COR-L47 (cell line): ENCODE measurements at places on chromosomes 1 and 21.

DNA sequence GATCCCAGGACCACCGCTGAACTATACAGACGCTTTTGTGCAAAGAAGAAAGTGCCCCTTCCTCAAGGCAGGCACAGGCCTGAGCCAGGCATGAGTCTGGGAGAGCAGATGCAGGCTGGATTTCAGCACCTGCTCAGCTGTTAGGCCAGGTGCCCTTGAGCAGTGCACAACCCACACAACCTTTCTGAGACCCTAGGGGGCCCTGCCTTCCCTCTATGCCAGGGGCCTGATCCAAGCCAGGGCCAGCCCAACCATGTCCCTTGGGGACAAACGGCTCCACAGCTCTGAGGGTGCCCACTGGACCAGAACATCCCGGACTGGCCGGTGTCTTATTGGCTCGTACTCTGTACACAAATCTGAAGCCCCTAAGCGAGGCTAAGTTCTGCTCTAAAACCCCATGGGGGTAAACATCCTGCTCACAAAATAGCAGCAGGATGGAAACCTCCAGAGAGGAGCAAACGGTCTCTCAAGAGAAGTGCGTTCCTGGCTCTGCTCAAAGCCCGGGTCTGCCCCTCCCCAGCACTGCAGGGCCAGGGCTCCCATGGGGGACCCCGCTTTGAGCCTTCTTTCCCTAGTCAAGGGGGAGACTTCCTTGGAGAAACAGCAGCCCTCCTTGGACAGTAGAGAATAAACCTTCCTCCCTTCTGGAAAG lies 275.1 kb downstream of the NPHP4 start:
- DNase-seq, result no peak

DNA sequence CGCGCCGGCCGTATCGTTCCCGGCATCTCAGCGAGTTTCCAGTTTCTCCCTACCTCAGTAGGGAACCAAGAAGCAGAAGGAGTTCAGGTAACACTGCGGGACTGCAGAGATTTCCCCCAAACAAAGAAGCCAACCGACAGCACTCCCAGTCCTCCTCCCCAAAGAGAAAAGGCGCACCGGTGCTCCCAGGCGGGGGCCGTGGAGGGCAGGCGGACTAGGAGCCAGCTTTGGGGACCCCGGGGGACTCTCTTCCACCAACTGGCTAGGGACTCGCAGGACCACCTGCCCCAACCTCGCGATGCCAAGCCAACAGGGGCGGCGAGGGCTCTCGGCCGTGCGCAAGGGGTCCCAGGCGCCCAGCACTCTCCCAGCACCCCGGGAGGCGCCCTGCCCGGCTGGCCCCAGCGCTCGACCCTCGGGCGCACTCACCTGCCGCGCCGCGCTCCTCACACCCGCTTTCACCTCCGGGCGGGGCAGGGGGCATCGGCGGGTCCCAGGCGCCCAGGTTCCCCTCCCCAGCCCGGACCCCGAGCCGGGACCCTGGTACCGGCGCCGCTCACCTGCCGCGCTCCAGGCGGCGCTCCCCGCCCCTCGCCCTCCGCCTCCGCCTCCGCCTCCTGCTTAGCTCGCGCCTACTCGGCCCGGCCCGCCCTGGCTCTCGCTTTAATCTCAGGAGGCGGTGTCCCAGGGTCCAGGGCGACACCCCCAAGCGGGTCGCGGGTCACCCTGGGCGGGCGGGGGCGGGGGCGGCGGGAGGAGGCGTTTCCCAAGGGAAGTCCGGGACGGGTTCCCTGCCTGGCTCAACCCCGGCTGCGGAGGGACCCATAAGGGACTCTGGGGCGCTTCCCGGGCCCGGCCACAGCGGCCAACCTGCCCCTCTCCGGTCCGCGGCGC lies at the start of gene TMPRSS2:
TSS of gene TMPRSS2 (minus strand) at position 638 of the 894 bp plus-strand sequence. CDS start 10,025 bp downstream, outside the sequence.
- no peak for DNase-seq

DNA sequence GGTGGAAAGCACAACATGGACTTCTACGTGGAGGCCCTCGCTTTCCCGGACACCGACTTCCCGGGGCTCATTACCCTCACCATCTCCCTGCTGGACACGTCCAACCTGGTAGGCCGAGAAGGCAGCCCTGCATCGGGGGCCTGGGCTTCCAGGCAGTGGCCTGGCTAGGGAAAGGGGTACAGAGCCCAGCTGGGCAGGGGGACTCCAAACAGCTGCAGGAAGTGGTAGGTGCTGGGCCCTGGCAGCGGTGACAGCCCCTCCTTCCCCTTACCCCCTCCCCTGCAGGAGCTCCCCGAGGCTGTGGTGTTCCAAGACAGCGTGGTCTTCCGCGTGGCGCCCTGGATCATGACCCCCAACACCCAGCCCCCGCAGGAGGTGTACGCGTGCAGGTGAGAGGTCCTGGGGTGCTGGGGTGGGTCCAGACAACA lies 30.0 kb upstream of the PADI6 start:
- no peak for DNase-seq

DNA sequence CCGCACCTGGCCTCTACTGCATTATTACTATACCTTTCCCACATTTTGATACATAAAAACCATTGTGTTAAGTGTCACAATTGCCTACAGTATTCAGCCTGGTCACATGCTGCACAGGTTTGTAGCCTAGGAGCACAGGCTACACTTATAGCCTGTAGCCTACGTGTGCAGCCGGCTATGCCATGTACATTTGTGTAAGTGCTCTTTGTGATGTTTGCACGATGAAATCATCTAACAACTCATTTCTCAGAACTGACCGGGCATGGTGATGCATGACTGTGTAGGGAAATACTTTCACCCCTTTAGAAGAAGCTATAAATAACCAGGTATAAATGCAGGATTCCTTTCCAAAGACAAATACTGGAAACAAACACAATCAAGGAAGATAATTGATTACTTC lies 12.1 kb downstream of the ERG start:
- DNase-seq, result no peak

DNA sequence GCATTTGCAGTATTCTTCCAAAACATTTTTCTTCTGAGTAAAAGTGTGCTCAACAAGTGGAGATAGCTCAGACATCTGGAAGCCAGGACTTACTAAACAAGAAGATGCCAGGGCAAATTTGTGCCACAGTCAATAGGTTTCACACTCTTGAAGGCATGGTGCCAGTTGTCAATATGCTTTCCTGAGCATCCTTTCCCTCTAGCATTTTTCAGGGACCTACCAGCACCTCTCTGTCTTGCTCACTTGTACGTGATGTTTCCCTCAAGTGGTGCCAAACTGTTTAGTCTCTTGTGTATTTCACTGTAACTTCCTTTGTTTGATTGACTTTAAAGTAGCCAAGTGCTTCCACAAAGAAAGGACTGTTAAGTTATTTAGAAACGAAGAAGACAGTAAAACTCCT lies 194.0 kb upstream of the SGIP1 start:
- no peak for DNase-seq

DNA sequence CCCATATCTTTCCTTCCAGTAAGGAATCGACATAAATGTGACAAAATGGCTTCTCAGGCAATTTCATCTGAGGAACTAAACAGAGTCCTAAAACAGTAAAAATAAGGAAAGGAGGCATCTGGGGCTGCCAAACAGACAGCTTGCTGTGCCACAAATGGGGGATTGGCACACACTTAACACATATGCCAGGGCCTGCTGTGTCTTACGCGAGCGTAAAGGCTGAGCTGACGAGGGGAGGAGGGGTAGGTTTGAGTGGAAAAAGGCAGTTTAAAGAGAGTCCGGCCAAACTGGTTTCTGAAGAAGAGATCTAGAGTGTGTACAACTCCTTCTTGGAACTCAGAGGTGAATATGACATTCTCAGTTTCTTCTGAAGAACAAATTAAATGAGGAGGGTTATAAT lies 244.1 kb upstream of the MAP1LC3C start:
- no peak for DNase-seq

DNA sequence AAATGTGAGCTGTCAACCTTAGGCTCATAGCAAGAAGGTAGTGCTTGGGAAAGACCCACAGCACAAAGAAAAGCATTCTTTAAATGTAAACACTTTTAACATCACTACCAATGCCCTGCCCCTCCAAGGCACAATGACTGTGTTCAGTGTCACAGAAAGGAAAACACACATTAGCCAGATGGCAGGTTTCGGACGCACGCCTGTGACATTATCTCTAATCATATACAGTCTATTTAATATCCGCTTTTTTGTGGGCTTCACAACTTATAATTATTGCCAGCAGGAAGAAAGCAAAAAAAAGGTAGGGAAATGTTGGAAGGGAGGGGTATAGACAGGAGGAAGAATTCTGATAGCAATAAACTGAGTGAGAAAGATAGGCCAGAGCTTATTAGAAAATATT lies 112.4 kb upstream of the BEND5 start:
- peak; percentile 87 for DNase-seq

DNA sequence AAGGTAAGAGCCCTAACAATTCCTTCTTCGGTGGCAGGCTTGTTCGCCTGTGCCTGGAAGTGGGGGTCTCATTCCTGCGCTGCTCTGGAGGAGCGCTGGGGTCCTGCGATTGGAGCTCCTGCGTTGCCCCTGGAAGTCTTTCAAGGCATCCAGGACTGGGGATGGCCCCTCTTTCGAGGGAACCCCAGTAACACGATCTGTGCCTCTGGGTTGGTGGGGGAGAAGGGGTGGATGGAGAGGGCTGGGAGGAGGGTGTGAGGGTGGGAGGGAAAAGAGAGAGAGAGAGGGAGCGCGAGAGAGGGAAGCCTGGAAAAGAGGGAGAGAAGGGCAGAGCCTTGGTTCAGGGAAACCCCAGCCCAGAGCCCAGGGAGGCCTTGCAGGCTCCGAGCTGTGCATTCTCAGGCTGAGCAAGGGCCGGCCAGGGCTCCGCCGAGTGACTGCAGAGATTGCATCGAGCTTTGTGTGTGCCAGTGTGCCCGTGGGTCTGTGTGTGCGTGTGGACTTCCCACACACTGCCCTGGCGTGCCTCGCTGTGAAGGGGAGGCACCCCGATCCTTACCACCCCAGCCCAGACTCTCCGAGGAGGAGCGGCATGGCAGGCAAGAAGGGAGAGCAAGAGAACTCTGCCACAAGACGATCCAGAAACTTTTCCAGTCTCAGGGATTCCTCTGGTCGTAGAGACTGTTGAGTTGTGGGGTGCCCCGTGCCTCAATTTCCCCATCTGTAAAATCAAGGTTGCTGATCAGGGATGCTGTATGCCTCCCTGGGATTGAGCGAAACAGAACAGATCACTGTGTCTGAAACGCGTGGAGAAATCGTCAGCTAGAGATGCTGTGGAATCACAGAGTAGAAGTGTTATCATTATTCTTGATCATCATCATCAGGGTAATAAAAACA lies 619 bp downstream of the BCL9 start:
- peak; percentile 21 for DNase-seq

DNA sequence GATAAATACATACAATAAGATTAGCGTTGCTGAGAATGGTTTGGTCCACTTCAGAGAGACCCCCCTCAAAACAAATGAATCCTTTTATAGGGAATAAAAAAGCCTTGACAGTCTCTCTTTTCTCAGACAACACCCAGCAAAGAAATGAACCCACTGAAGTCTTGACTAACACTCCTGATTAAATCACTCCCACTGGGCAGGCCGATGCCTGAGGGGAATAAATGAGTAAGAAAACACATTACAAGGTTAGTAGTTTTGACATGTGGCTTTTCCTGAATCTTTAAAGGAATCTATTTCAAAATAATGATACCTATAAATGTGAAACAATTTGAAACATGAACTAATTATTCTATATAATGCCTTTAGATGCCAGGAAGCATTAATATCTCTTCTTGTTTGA lies 146.9 kb upstream of the POGK start:
- DNase-seq, result no peak

DNA sequence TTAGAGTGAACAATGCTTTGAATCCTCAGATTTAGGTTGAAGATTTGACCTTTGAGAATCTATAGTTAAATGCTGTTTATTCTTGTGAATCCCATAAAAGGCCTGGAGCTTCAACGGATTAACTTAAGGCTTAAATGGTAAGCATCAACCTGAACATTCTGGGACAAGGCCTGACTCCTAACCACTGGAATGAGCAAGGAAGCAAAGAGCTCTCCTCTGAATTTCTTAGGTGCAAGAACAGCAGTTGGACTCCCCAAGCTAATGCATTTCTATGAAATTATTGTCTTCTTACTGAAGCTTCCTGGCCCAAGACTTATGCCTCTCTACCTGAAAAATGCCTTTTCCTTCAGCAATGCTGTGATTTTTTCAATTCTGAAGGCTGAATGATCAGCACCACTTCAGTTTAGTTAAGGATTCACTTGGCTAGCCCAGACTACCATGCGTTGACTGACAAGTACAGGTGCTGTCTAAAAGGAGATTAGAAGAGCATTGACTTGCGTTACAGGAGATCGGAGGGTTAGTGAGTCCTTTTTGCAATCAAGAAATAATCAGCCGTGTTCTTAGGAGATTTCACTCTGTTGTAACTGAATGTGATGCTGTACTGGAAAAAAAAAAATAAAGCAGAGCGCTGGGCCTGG lies 178.5 kb downstream of the ZC3H11B start:
- no peak for DNase-seq

GRCh38 chr21:36694593-36695282 lies 4.2 kb upstream of the SIM2 start:
- no peak for DNase-seq

GRCh38 chr1:43273708-43274107 lies 3.9 kb downstream of the TMEM125 start:
- no peak for DNase-seq
